Gastroesophageal sphincter (tissue), 4 donors: ENCODE measurements at places on chromosomes 7 and 10. TPM values are rescaled to one million over a fixed set of nuclear protein-coding genes. Genes with fewer than 3 reads are reported as not detected.

MARVELD1 gene
- total RNA-seq, result 61.8 TPM

TDRD1 gene
- not detected for total RNA-seq

EXOC4 gene
- 51.2 TPM for total RNA-seq

EPHA1 gene
- total RNA-seq, result not detected

PCDH15 gene
- not detected for total RNA-seq

DNA sequence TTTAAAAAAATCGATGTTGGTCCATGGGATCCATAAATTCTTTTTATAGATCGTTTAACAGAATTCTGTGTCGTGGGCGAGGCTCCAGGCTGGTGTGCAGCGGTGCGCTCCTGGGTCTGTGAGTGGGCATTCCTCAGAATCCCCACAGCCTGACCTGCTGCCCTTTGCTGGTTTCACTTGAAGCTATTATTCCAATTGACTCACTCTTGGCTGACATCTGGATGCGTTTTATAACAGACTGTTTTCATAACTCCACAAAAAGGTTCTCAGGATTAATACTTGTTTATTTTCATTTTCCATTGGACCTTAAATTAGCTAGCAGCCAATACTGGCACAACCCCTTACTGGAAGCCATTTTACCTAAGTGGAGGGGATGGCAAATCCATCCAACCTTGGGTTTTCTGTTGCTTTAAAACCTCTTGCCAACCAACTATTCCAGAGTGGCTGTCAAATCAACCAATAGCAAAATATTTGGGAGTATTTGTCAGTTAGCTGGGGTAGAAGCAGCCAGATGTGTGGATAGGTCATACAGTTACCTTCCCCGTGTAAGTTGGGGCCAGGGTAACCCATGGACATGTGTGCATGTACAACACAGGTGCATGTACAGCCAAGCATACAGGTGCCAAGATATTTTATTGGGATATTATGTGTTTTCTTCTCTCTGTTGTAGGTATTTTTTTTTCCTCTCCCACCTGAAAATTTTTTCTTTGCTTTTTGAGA lies 160.7 kb upstream of the ZNF32 start:
- ATAC-seq, result peak; percentile 40

- peak; percentile 57 for ATAC-seq
These were observed 19.6 kb upstream of the GPR37 start for GRCh38 chr7:124784879-124785818.

AKR1E2 gene
- total RNA-seq, result 16.0 TPM

GRCh38 chr10:84160663-84161362 lies 12.8 kb upstream of the GPR15LG start:
- no peak for ATAC-seq

DNA sequence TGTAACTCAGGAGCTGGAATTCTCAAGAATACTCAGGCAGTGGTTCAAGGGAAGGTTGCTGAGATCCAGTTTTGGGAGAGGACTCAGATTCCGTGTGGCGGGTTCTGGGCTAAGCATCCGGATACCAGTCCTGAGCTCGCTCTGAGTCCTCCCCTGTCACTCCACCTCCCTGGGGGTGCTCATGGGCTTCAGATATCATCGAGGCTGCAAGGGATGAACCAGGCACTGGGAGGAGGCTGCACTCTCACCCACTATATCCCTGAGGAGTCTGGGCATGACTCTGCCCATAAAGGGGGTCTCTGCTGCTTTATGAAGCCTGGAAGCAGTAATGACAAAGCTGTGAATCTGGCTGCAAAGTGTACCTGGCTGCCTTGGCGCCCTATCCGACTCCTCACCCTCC lies 188.5 kb downstream of the TNS3 start:
- no peak for ATAC-seq

GRCh38 chr7:44145969-44146911 lies 5.1 kb upstream of the MYL7 start:
- ATAC-seq, result peak; percentile 86

HERPUD2 gene
- 26.1 TPM for total RNA-seq

COL28A1 gene
- 16.7 TPM for total RNA-seq

OR2A42 gene
- not detected for total RNA-seq

RELN gene
- total RNA-seq, result 2.2 TPM

GRCh38 chr7:65749039-65749438 lies 123.8 kb upstream of the VKORC1L1 start:
- ATAC-seq, result no peak

GRCh38 chr7:4621396-4621795 lies 60.7 kb upstream of the FOXK1 start:
- no peak for ATAC-seq

CLEC5A gene
- total RNA-seq, result 0.15 TPM

SPDYE8 gene
- total RNA-seq, result not detected

GRCh38 chr7:7859411-7859810 lies 109.2 kb upstream of the GLCCI1 start:
- no peak for ATAC-seq

DNA sequence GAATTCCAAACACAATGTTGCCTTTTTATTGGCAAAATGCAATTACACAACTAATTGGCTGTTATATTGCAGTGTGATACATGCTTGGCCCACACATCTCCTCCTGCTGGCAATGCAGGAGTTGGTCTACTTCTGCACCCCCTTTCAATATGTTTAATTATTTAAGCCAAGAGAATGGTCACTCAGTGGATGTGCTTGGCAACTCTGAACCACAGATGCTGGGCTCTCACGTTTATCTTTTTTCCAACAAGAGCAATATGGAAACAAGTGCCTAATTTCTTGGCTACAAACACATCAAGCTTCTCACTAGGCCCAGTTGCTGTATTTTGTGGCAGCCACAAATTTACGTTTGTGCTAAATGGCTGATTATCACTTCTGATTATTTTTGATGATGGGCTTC lies 1149.2 kb upstream of the CELF2 start:
- ATAC-seq, result no peak

GRCh38 chr10:32400961-32401360 lies 45.0 kb upstream of the CCDC7 start:
- no peak for ATAC-seq

DNA sequence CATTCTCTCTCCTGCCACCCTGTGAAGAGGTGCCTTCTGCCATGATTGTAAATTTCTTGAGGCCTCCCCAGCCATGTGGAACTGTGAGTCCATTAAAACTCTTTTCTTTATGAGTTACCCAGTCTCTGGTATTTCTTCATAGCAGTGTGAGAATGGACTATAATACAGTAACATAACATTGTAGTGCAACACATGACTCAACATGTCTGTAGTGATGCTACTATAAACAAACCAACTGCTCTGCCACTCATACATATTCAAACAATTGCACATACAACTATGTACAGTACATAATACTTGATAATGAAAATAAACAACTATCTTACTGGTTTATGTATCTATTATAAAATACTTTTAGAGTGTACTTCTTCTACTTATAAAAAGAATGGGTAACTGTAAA lies 7.1 kb downstream of the ATOH7 start:
- no peak for ATAC-seq

- no peak for ATAC-seq
These were observed 71.3 kb downstream of the CAMK1D start for GRCh38 chr10:12420530-12421120.

GRCh38 chr7:150740053-150740452 lies 2.8 kb downstream of the GIMAP5 start:
- no peak for ATAC-seq

- no peak for ATAC-seq
These were observed 102.7 kb upstream of the C7orf33 start for GRCh38 chr7:148487912-148488311.

DNA sequence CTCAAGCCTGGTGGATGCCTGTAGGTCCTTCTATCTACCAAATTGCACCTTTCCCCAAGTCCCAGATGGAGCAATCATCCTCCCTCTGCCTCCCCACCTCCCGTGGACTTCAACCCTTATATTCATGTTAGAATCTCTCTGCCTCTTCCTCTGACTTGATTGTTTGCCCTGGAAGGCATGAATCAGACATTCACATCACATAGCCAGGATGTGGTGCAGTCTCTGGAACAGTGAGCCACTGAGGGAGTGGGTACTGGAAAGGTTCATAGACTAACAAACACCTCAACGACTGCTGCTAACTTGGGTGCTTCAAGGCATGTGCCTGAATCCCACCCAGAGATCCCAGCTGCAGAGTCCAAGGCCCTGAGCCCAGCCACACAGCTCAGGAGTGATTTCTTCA lies 494.0 kb downstream of the TNS3 start:
- ATAC-seq, result peak; percentile 6

GRCh38 chr7:101924171-101924570 lies 106.7 kb downstream of the CUX1 start:
- peak; percentile 75 for ATAC-seq

FIGNL1 gene
- 5.0 TPM for total RNA-seq

SLC35G1 gene
- 4.8 TPM for total RNA-seq

GRCh38 chr10:11600280-11600679 lies 11.2 kb downstream of the USP6NL start:
- ATAC-seq, result no peak

FAM221A gene
- total RNA-seq, result 3.2 TPM

GRCh38 chr7:116711790-116712189 lies 39.8 kb downstream of the MET start:
- ATAC-seq, result no peak

- no peak for ATAC-seq
These were observed 117.4 kb upstream of the POM121L12 start for GRCh38 chr7:52917982-52918578.

DNA sequence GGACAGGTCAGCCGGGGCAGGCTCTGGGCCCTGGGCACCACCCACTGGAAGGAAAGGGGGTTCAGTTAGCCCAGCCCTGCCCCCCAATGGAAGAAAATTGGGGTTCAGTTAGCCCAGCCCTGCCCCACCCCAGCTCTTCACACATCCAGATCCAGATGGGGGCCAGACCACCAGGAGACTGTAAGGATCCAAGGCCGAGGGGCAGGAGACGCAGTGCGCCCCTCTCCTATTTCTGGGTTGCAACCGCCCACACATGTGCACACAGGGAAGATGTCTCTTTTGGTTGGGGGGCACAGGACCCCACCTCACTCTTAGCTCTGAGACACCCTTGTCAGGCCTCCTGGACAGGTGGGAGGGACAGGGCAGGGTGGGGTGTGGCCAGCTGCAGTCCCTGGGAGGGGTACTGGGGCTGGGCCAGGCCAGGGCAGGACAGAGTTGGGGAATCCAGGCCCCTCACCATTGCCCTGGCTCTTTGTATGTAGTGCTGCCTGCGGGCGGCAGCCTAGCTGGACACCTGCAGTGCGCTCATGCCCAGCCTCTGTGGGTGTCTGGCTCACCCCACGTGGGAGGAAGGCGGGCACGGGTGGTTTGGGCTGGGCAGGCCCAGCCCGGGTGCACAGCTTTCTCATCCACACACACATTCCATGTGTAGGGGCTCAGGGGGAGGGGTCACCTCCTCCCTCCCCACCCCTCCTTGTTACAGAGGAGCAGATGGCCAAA lies 141.2 kb downstream of the LHPP start:
- no peak for ATAC-seq

PNLIPRP2 gene
- not detected for total RNA-seq

PAX4 gene
- total RNA-seq, result not detected

GRCh38 chr10:33482486-33482885 lies 148.0 kb upstream of the NRP1 start:
- no peak for ATAC-seq

PNLIPRP3 gene
- 0.30 TPM for total RNA-seq

- ATAC-seq, result no peak
These were observed 952 bp downstream of the DNMBP start for GRCh38 chr10:100008708-100009282.

DNA sequence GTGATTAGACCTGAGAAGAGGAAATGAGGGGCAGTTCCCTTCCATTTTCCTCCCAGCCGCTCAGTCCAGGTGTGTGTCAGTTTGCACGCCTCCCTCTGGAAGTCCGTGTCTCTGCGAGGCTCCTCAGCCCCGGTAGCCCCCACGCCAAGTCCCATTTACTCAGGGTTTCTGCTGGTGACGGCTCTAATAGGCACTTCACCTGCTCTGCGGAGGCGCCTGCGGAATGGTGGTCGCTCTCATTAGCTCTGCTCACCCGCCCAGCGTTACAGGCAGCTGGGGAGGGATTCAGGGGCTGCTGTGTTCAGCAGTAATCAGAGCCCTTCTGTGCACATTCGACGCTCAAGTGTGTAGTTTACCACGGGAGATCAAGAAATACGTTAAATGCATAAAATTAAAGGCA lies 179.9 kb downstream of the MGMT start:
- no peak for ATAC-seq

RBAK gene
- 9.6 TPM for total RNA-seq

SPDYE1 gene
- total RNA-seq, result not detected
